ENCODE measurements at places on chromosomes 5 and 9.

DNA sequence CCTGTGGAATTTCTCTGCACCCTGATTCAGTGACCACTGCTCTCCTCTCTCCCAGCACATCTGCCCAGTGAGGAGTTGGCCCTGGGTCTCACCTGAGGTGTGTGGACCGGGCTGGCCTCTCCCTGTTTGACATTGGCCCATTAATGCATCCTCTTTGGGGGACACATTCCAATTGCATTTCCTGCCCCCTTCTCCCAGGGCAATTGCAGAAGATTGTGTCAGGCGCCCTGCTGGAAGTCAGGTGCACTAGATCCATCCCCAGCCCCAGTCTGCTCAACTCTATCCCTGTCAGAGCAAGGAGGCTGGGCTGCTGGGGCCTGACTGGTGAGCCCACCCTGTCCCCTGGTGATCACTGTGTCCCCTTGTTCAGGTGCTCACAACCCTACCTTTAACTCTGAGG lies 84.5 kb downstream of the LMX1B start:
- DNase-seq: no peak

DNA sequence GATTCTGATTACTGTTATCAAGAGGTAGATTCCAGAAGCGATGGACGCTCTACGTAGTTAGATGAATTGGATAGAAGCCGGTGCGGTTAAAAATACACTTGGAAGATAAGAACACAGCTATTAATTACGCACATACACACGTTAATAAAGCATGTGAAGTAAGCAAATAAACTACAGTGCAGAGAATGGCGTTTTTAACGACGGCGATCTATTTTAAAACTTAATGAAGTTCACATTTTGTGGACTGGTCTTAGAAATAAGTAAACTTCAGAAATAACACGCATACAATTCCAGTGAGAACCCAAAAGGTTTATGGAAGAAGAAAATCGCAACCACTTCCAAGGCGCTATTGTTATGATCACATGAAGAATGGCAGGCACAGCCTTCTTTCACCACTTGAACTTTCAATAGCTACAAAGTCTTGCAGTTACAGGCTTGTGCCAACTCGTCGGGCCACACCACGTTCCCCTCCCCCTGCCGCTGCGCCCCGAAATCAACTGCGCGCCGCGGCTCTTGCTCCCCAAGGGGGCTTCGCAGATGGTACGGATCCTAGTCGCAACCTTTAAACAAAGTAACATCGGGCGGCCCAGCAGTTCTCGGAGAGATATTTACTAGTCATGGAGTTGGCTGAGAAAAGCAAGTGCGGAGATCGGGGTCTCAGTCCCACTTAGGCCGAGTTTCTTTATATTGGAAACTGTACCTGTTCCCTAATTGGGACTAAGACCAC lies 866 bp upstream of the SEMA6A start:
- DNase-seq: no peak

- DNase-seq: no peak
Observed at GRCh38 chr9:37152365-37152764, 32.0 kb downstream of the ZCCHC7 start.

- DNase-seq: no peak
Observed at GRCh38 chr9:79154806-79155205, 417.0 kb upstream of the TLE4 start.

DNA sequence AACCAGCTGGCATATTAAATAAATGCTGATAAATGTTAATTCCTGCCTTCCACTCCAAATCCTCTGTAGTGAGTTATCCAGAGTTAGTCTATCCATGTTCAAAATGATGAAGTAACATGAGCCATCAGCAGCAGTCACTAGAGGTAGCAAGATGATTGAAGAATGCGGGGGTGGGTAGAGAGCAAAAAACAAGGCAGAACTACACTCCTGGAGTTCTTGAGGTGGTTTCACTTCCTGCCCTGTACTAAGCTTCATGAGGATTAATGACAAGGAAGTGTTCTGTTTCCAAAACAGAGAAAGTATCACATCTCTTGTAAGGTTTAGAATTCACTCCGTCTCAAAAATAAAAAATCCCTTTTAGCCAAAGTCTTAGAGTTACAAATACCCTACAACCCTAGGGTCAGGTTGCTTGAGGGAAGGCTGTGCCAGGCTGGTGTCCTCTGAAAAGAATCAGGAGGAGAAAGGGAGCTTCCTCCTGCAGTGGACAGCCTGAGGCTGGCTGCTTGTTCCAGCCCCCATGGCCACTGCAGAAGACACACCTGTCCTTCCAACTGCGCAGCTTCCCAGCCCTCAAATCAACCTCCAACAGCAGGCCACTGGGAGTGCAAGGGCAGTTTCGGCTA lies 180.2 kb downstream of the DENND1A start:
- DNase-seq: no peak

DNA sequence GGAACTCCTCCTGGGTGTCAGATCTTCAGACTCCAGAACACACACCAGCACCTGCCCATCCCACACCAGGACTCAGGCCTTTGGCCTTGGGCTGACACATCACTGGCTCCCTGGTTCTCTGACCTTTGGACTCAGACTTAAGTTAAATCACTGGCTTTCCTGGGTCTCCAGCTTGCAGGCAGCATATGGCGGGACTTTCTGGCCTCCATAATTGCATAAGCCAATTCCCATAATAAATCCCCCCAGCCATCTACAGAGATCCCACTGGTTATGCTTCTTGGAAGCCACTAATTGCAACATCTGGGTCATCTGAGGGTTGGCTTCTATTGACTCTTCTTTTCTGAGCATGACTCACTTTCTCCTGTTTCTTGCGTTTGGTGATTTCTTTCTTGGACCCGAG lies 80.3 kb upstream of the SARDH start:
- no peak for DNase-seq

DNA sequence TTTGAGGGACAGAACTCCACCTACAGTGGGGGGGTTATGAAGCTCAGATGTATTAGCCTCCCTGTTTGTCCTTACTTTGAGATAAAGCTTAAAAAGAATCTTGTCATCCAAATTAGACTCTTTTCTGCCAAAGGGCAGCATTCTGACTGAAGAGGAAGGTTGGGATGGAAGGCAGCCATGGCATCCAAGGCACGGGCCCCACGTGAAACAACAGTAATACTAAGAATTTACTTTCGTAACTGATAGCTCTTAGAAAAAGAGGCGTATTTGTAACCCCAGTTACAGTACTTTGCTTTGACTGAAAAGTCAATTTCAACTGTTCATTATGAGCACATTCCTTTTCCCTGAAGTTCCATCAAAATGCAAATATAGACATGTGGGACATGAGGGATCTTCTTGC lies 168.5 kb downstream of the ARRDC3 start:
- no peak for DNase-seq

- no peak for DNase-seq
Observed at GRCh38 chr9:127841087-127841835, 13.2 kb downstream of the ENG start.

- DNase-seq: no peak
Observed at GRCh38 chr5:117809251-117809650, 1179.1 kb downstream of the DTWD2 start.

- DNase-seq: no peak
Observed at GRCh38 chr5:132771503-132771998, 5.5 kb downstream of the SEPTIN8 start.

GRCh38 chr5:174617285-174617684 lies 107.1 kb upstream of the MSX2 start:
- DNase-seq: no peak

DNA sequence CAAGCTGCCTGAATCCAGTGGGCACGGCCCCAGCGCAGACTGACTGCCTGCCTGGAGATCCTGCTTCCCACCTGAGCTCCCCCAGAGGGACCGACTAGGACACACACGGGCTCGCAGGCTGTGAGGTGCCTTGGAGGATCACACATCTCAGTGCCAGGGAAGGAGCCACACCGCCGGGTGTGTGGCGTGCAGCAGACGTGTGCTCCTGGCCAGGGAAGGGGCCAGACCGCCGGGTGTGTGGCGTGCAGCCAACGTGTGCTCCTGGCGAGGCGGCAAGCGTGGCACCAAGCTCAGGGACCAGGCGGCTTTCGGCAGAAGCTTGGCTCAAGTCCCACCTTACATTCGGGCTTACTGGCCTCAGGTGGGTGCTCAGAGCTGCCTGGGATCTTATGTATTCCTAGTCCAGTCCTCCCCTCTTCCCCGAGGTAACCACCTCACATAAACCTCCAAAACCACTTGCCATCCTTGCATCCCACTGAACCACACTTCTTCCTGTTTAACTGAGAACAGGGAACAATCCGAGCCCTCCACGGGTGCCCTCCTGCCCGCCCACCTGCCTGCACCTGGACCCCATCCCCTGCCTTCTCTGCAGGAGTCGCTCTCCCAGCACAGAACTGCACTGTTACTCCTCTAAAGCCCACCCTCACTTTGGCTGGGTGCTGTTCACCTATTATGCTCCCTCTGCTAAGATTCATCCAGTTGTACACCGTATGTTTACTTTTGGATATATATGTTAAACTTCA lies 22.4 kb upstream of the MRNIP start:
- no peak for DNase-seq

DNA sequence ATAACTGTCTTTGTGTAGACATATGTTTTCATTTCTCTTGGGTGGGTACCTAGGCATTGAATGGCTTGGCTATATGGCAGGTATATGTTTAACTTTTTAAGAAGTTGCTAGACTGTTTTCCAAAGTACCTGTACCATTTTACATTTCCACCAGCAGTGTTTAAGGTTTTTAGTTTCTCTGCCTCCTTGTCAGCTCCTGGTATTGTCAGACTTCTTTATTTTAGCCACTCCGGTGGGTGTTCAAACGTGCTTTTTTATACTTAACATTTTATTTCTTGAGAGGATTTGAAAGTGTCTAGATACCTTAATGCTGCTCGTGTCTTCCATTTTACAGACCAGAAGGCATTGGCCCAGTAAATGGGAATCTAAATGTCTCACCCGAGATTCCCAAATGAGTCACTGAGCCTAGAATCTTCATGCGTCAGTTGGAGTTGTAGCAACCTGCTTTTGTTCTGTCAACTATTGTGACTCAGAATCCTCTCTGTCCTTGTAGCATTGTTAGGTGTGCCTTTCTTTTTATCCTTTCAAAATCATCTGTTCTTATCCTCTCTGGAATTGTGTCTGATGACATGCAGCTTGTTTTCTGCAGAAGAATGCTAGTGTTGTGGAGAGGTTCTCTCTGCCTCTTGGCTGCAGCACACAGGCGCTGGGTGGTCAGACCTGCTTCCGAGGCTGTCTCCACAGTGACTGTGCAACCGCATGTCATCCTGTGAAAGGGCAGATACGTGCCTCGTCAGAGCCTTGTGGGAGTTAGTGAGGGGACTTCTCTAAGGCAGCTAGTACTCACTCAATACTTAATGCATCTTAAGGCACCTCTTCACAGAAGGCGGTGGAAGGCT lies 291.8 kb downstream of the AOPEP start:
- DNase-seq: no peak

GRCh38 chr9:127980060-127980705 lies 606 bp downstream of the EEIG1 start:
- no peak for DNase-seq

GRCh38 chr5:160616712-160617497 lies 195.2 kb downstream of the PTTG1 start:
- no peak for DNase-seq

DNA sequence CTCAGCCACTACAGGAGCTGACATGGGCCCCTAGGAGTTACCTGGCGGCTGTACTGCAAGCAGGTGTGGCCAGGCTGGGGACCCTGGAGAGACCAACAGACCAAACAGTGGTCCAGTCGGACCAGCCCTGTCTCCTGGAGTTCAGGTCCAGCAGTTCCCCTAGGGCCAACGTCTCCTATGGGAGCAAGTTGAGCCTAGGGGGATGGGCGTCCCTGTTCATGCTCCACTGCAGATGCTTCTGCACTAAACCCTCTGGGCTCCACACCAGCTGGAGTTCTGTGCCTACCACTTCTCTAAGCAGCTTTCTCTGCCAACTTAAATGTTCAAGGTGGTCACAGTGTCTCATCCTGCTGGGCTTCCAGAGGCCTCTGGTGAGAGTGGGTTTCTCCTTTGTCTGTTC lies 20.6 kb upstream of the OMD start:
- DNase-seq: no peak

DNA sequence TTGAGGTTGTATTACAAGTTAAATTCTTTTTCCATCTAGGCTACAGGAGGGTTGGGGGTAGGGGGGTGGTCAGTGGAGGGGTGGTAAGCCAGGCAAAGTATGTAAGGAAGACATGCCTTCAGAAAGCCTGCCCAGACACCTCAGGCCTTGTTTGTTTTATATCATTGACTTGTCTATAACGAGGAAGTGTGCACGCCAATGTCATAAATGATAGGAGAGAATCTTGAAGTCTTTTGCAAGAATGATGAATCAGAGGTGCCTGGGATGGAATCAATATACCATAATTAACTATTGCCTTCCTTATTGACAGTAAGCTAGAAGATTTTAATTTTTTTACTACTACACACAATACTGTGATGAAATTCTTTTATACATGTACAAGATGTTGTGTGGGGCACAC lies 90.7 kb downstream of the SEC61B start:
- no peak for DNase-seq

- DNase-seq: no peak
Observed at GRCh38 chr5:123227216-123227615, 138.2 kb downstream of the PRDM6 start.

DNA sequence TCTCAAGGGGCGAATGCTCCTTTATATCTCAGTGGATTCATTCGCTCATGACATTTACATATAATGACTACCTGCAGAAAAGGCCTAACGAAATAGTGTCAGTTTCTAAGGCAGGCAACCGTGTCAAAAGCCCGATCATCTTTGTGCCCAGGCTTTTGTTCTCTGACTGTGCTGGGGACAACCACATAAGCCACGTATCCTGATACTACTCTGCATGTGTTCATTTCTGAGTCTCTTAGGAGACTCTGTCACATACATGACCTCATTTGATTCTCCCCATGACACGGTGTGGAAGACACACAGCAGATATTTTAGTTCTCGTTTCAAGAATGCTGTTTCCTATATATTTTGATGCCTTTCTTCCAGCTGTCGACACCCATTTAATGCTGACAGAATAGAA lies 598.5 kb downstream of the BNC2 start:
- DNase-seq: no peak

- no peak for DNase-seq
Observed at GRCh38 chr9:13165236-13165945, 114.1 kb downstream of the MPDZ start.

DNA sequence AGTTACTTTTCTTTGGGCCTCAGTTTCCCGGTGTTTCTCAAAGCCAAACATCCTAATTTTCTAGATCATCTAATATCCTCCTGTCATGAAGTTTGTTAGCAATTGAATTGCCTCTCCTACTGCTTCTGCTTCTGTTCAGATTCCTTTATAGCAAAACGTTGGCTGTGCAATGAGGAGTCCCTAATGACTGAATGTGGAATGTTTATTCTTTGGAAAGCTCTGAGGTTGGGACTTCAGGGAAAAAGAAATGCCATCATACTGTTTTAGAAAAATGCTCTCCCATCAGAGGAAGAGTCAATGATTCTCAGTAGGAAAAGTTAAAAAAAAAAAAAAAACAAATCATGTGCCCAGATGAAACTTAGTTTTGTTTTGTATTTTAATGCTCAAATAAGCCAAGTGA lies 268.7 kb upstream of the PAPPA start:
- no peak for DNase-seq

DNA sequence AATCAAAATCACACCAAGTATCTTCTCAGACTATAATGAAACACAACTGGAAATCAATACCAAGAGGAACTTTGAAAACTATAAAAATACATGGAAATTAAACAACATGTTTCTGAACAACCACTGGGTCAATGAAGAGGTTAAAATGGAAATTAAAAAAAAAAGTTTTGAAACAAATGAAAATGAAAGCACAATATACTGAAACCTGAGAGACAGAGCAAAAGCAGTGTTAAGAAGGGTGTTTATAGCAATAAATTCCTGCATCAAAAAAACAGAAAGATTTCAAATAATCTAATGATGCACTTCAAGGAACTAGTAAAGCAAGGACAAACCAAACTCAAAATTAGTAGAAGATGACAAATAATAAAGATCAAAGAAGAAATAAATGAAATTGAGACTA lies 92.0 kb downstream of the TMEM232 start:
- DNase-seq: no peak

Measured in stimulated activated CD8-positive, alpha-beta memory T cell treated with anti-CD3 and anti-CD28 coated beads, Interleukin-15, amount 100 ng/mL, for 1 hour (primary cell).